Stimulated activated CD4-positive, alpha-beta T cell treated with anti-CD3 and anti-CD28 coated beads, Interleukin-1b, Interleukin-23, amount 100 ng/mL, for 1 hour (primary cell): ENCODE measurements at places on chromosomes 3 and 15.
A peak's percentile ranks its signal among the peaks of the same experiment; 100 is the strongest.

DNA sequence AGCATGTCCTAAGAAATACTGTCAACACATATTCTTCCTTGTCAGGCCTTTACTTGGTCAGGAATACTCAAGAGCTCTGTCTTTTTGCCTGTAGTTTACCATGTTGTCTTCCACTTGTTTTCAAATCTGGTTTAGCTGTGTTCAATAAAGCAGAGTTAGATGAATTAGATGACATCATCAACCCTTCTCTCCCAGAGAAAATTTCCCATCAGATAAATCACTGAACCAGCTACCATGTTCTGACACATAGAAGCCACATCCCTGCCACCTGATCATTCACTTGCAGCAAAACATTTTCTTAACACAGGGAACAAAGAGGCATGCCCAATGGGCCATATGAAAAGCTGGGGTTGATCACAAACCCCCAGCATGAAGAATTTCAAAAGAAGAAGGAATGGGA lies 42.1 kb downstream of the TERC start:
- no peak for DNase-seq

GRCh38 chr3:113890256-113890900 lies 51.8 kb downstream of the GRAMD1C start:
- DNase-seq, result no peak

GRCh38 chr3:157123621-157124020 lies 36.3 kb downstream of the CCNL1 start:
- no peak for DNase-seq

GRCh38 chr15:29134641-29135308 lies 134.8 kb downstream of the NSMCE3 start:
- DNase-seq, result no peak

DNA sequence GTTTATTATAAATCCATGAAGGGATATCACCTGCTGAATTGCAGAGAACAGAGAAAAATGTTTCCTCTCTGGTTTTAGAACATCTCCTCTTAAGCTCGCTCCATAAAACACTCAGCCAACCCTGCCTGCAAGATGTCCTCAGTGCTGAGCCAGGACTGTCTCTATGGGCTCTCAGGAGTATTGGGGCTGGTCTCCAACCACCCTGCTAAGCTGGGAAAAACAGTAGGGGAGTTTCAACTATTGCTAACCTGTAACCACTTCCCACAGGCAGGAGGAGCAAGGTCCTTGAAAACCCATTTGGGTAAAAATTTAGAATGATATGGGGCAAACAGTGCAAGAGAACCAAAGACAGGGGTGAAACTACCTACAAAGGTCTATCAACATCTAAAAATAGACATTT lies 34.3 kb downstream of the MYO1E start:
- no peak for DNase-seq

DNA sequence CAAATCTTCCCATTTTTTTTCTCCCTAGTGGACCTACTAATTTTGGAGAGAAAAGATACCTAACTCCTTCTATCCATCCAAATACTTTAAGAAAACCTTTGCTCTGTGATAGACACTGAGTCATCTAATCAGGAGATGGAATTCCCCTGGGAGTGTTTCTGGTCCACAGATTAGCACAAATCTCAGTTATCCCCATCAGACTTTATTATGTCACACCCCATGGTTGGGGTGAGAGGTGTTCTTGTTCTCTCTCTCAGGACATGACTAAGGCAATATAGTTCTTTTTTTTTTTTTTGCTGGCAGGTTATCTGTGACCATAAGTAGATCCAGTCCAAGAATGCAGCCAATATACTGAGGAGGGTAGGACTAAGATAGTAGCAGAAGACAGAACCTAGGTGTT lies 15.8 kb downstream of the SLC9A9 start:
- no peak for DNase-seq

- no peak for DNase-seq
Observed at GRCh38 chr3:43286841-43287499, 630 bp downstream of the SNRK start.

GRCh38 chr3:41060106-41060505 lies 139.2 kb upstream of the CTNNB1 start:
- DNase-seq, result no peak

DNA sequence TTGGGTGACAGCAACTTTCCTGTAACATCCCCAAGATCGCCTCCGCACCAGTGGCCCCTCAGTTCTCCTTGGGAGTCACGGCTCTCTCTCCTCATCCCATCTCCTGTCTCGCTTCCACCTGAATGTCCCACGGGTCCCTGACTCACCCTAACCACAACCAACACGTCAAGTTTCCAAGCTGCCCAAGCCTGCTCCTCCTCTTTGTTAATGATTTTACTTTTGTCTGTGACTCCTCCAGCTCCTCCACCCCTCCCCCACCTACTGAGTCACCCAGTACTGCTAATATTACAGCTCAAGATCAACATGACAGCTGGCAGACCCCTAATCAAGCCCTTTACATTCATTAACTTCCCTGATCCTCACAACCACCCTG lies 39.3 kb downstream of the BDH1 start:
- DNase-seq, result peak; percentile 36

GRCh38 chr3:69343875-69344274 lies 42.0 kb downstream of the FRMD4B start:
- no peak for DNase-seq

GRCh38 chr15:62409466-62409865 lies 244.4 kb upstream of the C2CD4B start:
- DNase-seq, result no peak

DNA sequence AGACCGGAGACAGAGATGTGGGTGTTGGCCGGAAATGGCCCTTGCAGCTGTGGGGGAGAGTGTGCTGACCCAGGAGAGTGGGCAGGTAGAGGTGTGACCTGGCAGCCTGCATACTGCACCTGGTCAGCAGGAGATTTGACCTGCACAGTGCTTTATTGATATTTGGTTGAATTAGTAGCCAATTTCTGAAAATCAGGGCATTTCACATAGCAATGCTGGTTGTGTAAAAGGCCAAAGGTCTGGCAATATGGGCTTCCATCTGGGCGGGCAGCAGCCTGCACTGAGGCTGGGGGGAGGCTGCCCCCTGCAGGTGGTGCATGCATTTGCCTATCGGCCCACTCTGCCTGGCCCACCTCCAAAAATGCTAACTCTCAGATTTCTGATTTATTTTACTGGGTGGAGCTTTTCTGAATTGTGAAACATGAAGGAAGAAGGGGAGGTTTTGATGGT lies 9.4 kb upstream of the MGLL start:
- no peak for DNase-seq

- peak; percentile 8 for DNase-seq
Observed at GRCh38 chr3:88113311-88114162, 36.2 kb upstream of the C3orf38 start.

DNA sequence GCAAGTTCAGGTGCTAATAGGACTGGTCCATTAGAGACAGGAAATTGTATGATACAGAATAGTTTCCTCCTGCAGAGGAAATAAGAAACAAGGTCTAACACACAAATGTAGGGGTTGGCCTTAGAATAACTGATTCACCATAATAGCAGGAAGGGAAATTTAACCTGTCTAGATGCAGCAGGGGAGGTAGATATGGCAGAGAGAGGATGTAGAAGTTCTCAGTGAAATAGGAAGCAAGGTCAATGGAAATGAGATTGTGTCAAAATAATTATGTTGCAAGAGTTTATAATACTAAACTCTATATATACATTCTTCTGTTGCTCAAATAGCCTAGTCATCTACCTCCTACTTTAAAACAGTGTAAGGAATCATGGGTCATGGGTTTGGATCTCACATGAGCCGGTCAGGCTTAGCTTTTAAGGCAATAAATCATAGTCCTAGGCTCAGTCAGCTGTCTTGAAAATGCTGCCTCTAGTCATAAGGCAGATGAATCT lies 17.0 kb downstream of the BCL2A1 start:
- DNase-seq, result no peak

- DNase-seq, result no peak
Observed at GRCh38 chr3:100782906-100783305, 73.6 kb downstream of the TFG start.

- DNase-seq, result no peak
Observed at GRCh38 chr15:33008284-33008995, 186.1 kb downstream of the FMN1 start.

- no peak for DNase-seq
Observed at GRCh38 chr3:73349657-73350056, 275.1 kb downstream of the PDZRN3 start.

DNA sequence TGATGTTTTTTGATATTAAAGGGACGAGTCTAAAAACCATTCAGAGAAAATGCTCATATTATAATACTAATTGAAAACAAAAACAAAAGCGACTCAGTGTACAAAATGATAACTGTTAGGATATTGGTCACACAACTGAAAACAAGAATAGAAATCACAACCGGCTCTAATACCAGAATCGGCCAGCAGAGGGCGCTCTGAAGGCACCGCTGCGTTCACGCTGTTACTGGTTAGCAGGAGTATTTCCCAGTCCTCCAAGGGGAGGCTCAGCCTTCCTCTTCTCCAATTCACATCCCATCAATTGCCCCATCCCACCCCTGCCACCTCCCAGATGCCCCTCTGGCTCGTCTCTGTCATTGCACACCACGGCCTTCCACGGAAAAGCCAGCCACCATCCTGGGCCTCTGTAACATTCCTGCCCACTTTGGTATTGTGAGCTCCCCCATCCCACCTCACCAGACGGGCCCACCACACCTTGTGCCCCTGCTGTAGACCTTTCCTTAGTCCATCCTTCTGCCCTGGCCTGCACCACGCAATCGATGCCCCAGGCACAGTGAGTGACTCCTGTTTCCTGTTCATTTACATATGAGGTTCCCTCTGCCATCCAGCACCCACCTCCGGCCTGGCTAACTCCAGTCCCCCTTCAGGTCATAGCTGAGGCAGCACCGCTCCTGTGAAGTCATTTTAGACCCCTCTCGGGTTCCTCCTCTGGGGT lies 8.5 kb downstream of the FAM107A start:
- peak; percentile 69 for DNase-seq

DNA sequence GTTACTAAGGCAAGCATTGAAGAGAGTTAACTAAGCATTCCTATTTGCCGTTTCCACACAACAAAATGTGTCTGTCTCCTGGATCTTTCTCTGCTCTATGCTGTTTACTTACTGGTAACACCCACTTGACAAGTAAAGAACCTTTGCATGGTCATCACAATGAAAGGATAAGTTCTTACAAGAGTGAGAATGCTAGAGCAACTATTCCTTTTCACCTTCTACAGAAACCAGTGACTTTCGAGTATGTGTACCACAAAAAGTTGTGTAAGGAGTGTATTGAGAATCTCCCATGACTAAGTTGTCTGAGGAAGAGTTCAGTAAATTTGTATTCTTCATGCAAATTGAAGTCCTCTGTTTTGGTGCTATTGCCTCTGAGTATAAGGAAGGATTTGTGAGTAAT lies 10.8 kb downstream of the TIPARP start:
- DNase-seq, result no peak

DNA sequence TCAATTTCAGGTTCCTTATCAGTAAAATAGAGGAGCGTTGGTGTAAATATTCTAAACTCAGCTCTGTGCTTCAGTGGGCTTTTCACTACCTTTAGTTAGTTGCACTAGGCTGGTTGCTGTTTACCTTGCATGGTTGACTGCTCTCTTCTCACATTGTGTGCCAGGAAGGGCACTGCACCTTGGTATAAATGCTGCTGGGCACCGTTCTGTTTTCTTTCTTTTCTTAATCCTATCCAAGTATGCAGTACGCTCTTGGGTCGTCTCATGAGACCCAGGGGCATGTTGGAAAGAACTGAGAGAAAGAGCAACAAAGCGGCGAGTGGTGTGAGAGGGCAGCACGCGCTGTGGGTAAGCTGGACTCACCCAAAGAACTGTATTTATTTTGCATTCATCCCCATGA lies 22.4 kb downstream of the KCNMB2 start:
- DNase-seq, result no peak

DNA sequence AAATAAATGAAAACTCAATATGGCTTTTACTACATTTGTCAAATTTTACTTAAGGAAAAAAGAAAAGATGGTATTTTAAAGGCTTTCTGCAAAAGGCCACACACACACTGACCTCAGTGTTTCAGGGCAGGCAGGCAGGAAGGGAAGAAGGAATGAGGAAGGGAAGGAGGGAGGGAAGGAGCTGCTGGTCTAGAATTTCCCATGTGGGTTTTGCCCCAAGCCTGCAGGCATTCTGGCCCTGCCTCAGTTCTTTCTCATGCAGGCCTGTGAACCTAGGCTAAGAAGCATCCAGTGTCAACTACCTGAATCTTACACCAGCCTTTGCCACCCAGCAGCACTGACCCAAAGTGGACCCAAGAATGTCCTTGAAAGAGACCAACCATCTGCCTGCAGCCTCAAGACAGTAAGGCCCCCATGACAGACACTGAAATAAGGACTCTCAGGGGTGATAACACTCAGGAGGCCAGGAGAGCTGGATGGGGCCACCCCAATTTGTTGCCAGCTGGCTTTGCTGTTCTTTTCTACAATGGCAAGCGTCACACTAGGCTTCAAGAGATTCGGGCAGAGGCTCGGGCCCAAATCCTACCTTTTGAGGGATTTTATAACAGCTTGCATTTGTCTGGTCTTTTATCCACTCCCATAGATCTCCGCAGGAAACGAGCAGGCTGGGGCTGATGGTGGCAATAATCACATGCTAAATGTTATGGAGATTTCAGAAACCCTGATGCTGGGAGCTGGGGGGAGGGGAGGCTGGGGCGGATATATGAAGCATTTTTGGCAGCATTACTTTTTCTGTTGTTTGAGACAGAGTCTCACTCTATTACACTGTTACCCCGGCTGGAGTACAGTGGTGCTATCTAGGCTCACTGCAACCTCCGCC lies 51.4 kb downstream of the XXYLT1 start:
- DNase-seq, result no peak

DNA sequence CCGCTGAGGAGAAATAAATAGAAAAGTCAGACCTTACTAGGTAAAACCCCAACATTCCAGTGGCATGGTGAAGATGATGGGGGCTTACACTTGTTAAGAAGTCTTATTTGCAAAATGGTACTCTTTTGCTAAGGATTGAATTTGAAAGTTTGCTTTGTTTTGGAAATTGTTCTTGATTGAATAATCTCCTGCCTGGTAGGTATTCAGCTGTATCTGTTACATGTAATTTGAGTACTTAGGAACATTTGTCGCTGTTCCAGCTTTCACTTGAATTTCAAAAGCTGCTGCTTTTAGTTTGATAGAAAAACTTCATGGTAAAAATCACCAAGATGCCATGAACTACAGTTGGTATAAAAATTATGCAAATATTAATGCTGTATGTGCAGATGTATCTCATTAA lies 44.6 kb downstream of the TFG start:
- no peak for DNase-seq

DNA sequence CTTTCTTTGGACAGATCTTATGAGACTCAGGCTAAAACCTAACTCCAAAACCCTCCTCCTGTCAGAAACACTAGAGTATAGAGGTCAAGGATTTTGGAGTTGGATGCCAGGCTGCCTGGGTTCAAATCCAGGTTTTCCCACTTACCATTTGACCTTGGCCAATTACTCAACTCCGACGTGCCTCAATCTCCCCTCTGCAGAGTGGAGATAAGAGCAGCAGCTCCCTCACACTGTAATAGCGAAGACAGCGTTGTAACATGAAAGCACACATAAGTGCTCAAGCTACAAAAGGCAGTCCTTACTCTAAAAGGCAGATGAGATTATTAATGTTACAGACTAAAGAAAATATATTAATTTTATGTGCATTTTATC lies 90.1 kb downstream of the IGF2BP2 start:
- no peak for DNase-seq
